Omental fat pad (tissue), 4 donors: ENCODE measurements at places on chromosomes 2 and 18. TPM values are rescaled to one million over a fixed set of nuclear protein-coding genes. Genes with fewer than 3 reads are reported as not detected.

- no peak for DNase-seq
These were observed 219.4 kb upstream of the STON1 start for GRCh38 chr2:48310581-48310980.

DNA sequence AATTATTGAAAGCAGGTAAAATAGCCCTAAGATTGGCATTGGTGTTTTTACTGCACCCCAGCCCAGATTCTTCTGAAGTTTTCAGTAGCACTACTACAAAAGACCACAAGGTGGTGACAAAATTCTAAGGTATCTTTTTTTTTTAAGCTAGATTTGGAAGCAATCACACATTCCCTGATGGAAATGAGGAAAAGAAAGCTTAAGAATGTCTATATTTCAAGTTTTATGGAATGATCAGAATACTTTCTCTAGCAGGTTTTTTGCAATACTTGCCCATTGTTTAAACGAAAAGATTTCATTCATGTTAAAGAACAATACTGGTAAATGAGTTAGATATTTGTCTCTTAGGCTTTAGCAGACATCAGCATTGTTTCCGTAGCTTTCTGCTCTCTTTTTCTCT is 32.1 kb upstream of the ZNF638 start:
- no peak for DNase-seq

DNA sequence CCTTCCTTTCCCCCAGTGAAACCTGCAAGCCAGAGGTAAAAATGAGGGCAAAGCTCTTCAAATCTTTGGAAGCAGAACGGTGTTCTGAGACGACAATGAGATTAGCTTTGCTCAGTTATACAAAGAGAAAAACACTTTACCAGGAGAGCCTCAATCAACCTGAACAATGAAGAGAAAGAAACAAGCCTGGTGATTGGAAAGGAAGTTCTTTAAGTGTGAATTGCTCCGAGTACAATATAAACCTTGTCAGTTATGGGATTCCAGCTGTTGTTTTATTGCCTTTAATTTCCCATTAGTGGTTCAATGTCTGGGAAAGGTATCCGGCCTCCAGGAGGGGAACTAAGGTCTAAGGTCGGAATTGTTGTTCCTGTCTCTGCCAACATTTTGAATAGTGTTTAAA is 901.6 kb downstream of the EPHA4 start:
- DNase-seq: no peak

DNA sequence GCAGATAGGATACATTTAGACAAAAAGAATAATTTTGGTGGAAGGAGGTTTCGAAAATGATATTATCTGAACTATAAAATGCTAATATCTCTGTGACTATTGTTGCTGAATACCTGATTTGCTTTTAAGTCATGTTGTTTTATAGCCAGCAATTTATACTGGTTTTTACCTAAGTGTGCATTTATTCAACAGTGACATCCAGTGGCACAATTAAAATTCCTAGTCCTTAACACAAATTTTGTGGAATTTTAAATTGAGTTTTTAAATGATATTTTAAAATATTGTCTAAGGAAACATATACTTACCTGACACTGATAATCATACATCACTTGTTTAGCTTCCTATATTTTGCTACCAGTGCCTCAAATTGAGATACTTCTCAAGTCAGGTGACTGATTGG is 144.8 kb downstream of the ARHGAP28 start:
- no peak for DNase-seq

NTSR2 gene
- total RNA-seq: 1.6 TPM

DNA sequence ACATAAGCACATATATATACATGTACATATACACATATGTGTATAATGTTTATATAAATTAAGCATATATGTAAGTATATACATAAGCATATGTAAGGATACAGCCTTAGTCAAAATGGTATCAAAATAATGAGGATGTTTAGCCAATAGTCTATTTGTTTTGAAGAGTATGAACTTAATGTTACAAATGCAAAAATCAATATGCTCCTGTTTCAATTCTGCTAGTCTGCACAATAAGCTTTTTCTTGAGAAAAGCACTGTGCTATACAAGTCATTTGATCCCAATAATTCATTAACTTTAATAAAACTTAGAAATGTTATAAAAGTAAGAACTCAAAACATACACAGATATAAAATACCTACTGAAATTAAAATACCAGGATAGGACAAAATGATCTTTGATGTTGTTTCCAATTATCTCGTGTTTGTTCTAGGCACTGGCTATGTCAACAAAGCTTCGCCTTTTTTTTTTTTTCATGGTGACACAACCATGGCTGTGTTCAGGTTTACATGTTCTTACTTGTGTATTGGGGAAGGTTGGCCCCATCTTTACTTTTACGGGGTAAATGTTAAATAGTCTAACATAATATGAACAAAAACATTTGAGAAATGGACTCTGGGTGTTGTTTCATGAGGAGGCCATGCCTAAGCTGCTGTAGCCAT is 271.1 kb upstream of the CDH19 start:
- DNase-seq: no peak

RND3 gene
- 121 TPM for total RNA-seq

C2orf80 gene
- not detected for total RNA-seq

GKN1 gene
- not detected for total RNA-seq

UGT1A5 gene
- not detected for total RNA-seq

CAVIN2 gene
- 58.9 TPM for total RNA-seq

- no peak for DNase-seq
These were observed 164.3 kb upstream of the APCDD1 start for GRCh38 chr18:10289951-10290637.

DNA sequence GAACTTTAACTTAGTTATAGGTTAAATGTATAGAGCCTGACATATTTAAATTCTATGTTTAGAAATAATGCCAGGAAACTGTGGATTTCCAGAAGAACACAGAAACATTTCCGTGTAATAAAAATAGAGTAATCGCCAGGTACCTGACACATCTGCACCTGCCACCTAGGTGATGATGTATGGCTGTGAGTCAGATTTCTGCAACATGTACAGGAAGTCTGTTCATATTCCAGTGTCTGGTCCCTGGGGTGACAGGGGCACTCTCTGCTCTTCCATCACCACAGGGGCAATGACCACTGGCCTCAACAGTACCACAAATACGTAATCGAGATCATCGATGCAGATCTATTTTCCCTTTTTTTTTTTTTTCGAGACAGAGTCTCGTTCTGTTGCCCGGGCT is 101.1 kb upstream of the LPIN2 start:
- DNase-seq: no peak

GRCh38 chr2:195122653-195123052 is 534.4 kb upstream of the SLC39A10 start:
- no peak for DNase-seq

GRCh38 chr2:67600946-67601345 is 203.8 kb downstream of the ETAA1 start:
- DNase-seq: no peak

DNA sequence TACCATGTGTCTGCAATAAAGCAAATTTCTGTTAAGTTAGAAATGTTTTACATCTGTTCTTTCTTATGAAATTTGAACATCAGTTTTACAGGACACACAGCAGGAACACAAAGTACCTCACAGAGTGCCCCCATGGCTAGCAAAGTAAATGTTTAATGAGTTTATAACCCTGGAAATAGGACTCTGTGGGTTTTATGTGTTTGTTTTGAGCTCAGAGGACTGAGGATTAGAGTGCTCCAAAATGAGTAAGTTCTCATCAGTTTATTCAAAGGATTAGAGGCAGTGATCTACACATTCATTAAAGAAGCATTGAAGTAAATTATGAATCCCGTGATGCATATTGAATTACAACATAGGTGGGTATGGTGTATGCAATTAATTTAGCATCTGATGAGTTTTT is 281.8 kb downstream of the GULP1 start:
- DNase-seq: no peak

GRCh38 chr2:219308142-219309101 is 779 bp downstream of the PTPRN start:
- DNase-seq: no peak

- DNase-seq: no peak
These were observed 28.4 kb downstream of the NGEF start for GRCh38 chr2:232984451-232985207.

DNA sequence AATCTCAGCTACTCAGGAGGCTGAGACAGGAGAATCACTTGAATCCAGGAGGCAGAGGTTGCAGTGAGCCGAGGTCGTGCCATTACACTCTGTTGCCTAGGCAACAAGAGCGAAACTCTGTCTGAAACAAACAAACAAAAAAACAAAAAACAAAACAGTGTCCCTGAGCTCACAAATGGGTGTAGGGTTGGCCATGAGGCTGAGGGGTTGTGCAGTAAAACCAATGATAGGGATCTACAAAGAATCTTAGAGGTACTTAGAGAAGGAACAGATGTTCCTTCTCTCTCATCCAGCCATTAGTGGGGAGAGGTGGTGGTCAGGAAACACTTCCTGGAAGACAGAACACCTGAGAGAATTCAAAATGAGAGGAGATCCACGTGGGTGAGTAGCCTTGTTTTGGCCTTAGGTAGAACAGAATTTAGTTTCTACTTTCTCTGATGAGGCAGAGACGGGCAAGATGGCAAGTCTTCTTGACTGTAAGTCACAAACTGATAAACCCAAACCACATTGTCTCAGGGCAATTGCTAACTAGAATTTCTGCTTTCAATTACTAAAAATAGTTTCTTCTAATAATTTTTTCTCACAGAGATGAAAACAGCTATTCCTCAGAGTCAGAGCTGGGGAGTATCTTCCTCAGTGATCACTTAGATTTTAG is 61.5 kb upstream of the PPM1B start:
- DNase-seq: no peak

GPR45 gene
- total RNA-seq: not detected

GRCh38 chr18:23137788-23138216 is 2.5 kb downstream of the CABLES1 start:
- no peak for DNase-seq

NLRC4 gene
- total RNA-seq: 8.7 TPM

DNA sequence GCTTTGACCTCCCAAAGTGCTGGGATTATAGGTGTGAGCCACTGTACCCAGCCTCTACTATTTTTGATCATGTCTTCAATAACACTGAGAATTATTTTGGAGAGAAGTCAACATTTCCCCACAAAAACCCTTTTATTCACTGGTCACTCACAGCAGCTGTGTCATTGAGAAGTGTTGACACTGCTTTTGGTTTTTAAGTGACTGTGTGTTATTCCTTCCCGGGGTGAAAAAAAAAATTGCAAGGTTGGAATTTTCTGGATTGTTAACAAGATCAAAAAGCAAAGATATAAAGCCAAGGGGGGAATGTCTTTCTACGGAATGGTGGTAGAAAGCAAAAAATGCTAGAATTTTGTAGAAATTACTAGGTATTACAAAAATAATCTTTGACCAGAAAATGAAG is 61.5 kb downstream of the TANC1 start:
- no peak for DNase-seq

DNA sequence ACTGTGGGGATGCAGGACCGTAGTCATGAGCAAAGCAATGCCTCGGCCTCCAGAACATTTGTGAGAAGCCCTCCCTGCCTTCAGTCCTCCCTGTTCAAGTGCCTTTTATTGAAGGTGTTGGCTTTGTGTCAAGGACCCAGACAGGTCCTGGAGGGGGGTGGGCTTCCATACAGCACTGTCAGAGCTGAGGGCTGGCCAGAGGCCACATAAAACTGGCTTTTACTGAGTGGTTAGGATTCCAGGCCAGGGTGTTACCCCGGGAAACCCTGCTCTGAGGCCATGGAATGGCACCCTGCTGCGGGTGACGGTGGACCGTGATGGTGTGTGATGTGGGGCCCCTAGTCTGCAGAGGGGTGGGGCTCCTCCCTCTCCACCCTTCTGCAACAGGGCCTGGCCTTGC is 41.6 kb downstream of the TOGARAM2 start:
- no peak for DNase-seq

PROKR1 gene
- total RNA-seq: 3.6 TPM

- DNase-seq: no peak
These were observed 59.8 kb upstream of the IL1R1 start for GRCh38 chr2:102082571-102083392.

- DNase-seq: no peak
These were observed 17.5 kb downstream of the STAT1 start for GRCh38 chr2:190996338-190996946.

DNA sequence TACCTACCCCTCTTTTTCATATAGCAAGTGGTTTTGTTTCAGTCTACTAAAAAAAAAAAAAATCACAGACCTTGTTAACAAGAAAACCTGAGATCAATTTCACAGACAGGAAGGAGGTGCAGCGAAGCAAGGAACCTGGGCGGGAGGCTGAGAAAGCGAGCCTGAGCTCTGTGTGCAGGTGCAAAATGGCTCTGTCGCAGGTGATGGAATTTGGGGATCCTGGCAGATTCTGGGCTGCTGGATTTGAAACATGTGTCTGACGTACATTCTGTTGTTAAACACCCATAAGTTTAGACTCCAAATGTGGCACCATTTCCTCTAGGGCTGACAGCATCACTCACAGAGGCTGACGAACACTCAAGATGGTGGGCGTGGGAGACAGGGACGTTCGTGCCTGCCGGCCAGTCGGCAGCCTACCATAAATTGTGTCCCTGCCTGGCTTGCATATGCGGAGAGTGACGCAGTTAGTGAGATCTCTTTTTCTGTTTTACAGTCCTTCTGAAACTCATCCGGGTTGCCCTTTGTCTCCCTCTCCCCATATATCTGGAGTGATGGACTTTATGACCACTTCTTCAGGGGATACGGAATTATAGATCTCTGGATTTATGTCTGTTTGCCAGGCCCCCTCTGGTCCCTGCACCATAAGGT is 8.8 kb upstream of the DDX1 start:
- DNase-seq: no peak

- DNase-seq: no peak
These were observed 181.8 kb downstream of the EIPR1 start for GRCh38 chr2:3195641-3196476.

DNA sequence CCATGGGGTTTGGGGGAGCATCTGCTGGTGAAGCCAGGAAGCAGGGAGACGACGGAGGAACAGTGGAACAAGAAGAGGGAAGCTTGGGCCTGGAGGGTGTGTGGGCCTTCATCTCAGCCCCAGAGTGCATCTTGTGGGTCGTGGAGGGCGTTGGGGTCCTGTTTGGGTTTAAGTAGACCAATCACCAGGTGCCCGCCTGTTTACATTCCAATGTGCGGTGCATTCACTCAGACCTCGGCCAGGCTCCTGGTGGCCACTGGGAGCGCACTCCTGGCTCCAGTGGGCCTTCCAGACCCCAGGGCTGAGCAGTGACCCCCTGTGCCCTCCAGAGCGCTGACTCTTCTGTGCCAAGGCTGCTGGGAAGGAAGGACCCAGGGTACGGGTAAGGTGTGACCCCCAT is 293.7 kb downstream of the NDUFA10 start:
- no peak for DNase-seq

TCF23 gene
- total RNA-seq: 0.56 TPM

CYP1B1 gene
- 45.8 TPM for total RNA-seq

GRCh38 chr2:230794497-230794896 is 70.2 kb upstream of the ITM2C start:
- no peak for DNase-seq
